Aorta (tissue), 5 donors: ENCODE measurements at places on chromosomes 4 and X. TPM values are rescaled to one million over a fixed set of nuclear protein-coding genes. Genes with fewer than 3 reads are reported as not detected.

DNA sequence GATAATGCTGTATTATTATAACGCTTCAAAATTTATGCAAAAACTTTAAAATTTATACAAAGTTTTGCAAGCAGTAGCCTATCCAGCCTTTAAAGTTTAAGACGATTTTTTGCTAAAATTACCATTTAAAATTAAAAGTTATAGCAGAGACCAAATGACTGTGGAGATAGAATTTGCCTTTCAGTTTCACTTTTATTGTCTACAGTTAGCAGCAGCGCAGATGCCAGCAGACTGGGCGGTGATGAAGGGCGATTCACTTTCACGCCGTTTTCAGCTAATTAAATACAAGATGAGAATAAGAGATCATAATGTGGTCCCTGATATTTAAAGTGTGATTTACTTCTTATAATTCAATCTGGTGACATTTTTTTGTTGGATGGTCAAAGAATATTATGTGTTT lies 1381.5 kb upstream of the ADGRL3 start:
- no peaks in the 10 kb centered on the region for H3K4me1 ChIP-seq
- H3K27me3 ChIP-seq: no peaks in the 10 kb centered on the region
- no peak for DNase-seq

GRCh38 chrX:49230500-49231232 lies 2.5 kb downstream of the CACNA1F start:
- no peaks in the 10 kb centered on the region for H3K36me3 ChIP-seq
- H3K4me3 ChIP-seq: no peak overlapping the region
- no peaks in the 10 kb centered on the region for H3K4me1 ChIP-seq
- peak; percentile 83 for DNase-seq

DNA sequence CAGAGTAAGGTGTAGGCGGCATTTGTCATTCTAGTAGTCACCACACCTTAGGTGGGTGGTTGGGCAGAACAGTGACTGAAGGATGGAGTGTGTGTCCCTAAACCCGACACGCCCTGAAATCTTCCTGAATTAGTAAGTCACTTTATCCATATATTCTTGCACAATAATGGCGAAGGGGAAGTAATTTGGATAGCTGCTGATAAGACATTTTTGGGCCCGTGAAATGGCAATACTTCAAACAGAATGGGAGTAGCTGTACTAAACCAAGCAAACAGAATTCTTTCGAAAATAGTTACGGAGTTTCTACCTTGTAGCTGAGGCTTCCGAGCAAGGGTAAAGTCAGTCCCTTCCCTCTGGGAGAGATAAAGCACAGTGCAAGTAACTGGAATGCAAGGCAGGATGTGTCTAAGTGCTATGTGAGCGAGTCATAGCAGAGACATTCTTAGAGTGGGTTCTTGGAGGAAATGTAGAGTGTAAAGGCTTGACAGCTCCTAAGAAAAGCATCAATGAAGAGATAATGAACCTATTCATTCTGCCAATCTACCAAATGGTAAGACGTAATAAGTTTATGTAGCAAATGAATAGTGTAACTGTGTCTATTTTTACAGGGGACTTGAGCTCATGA lies 72.8 kb downstream of the CLCN5 start:
- no peaks in the 10 kb centered on the region for H3K27me3 ChIP-seq
- H3K27ac ChIP-seq: no peak overlapping the region
- no peak overlapping the region for H3K4me3 ChIP-seq
- no peaks in the 10 kb centered on the region for H3K4me1 ChIP-seq

GRCh38 chrX:1391707-1392375 lies at the start of gene SLC25A6:
Gene SLC25A6 (minus strand): TSS chrX:1392113. CDS start chrX:1392009, 104 bp downstream.
- H3K36me3 ChIP-seq: peaks cover 9% of the 10 kb centered on the region
- H3K27ac ChIP-seq: peak within 1 kb of the TSS; percentile 90
- peak; percentile 99 for DNase-seq

DNA sequence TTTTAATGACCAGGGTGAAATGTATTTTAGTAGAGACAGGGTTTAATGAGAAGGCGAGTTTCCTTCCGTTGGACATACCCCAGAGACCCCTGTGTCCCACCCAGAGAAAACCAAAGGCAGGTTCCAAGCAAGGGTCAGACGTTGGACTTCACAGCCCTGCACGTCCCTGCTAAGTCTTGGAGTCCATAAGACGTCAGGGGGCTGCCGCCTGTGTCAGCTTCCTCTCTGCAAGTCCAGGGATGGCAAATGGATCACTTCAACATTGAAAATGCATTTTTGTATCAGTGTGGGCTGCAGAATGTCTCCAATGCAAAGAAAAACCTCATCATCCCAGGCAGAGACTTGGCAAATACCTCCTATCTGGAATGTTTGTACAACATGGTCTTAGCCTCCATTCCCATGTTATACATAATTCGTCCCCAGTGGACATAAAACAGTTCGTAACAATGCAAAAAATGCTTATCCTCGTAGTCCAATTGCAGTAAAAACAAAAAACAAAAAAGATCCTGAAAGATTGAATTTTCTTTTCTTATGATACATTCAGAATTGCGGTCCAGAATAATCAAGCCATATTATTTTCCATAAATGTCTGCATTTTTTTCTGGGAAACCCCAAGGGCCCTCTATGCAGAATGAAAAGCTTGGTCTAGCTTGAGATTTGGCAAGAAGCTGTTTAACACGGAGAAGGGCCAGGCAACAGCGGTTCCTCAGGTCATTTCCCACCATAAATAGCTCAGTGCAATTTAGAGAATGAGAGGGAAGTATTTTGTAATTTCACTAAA lies 190.9 kb downstream of the SHOX start:
- H3K4me3 ChIP-seq: no peak overlapping the region
- no peaks in the 10 kb centered on the region for H3K27me3 ChIP-seq
- no peaks in the 10 kb centered on the region for H3K4me1 ChIP-seq
- no peak overlapping the region for H3K27ac ChIP-seq
- no peaks in the 10 kb centered on the region for H3K36me3 ChIP-seq

DNA sequence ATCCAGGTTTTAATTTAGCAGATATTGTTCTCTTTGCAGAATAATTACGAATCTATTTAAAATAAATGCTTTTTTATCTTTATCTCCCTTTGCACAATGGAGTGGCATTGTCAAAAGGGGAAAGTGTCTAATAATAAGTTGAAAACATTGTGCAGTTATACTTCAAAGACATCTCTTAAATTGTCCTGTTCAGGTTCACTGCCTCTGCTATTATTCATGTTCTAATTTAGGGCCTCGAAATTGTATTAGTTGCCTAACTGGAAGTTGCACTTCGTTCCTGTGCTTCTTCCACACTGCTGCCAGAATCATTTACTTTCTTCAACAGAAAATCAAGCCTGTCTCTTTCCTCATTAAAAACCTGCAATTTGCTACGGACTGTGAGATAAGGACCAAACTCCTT lies 150.5 kb upstream of the SPRY1 start:
- no peaks in the 10 kb centered on the region for H3K27me3 ChIP-seq
- no peak overlapping the region for H3K4me3 ChIP-seq
- H3K4me1 ChIP-seq: peaks cover 2% of the 10 kb centered on the region
- no peaks in the 10 kb centered on the region for H3K36me3 ChIP-seq
- no peak overlapping the region for H3K27ac ChIP-seq

EVC2 gene
- total RNA-seq: 12.2 TPM

PAGE2 gene
- not detected for total RNA-seq

ADH4 gene
- not detected for total RNA-seq

GALNT7 gene
- 29.8 TPM for total RNA-seq

TCP11X2 gene
- total RNA-seq: not detected

MFAP3L gene
- total RNA-seq: 10.1 TPM

FAM156B gene
- 14.1 TPM for total RNA-seq
